ENCODE measurements at places on chromosomes 11 and 22.

DNA sequence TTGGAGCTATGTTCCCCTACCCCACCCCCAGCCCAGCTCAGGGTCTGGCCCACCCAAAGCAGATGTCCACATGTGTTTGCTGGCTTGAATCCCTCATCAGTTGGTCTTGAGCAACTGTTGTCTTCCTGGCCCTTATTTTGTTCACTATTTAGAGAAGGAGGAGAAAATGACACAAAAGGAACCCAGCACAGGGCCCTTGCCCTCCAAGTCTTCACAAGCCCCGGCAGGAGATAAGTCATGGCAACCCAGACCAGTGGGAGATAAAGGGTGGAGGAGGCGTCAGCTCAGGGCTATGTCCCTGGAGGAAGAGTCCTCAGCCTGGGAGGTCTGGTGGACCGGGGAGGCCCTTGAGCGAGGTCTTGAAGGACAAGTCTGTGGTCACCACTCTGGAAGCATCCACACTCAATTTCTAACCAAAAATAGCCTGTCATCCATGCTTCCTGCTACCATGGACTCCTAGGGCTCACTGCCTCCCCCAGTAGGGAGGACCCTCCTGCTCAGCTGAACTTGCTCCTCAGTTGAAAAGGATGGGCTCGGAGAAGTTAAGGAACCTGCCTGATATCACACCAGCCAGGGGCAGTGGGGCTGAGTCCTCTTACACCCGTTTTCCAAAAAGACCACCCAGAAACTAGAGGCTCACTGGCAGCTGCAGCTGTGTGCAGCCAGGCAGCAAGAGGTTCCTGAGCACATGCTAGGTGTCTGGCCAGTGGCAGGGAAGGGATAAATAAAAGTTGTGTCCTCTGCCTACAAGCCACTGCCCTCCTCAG is 1.8 kb upstream of the RAB3IL1 start:
- no peak for DNase-seq

- no peak for DNase-seq
Measured at GRCh38 chr11:3627291-3627690, 14.5 kb downstream of the ART5 start.

- no peak for DNase-seq
Measured at GRCh38 chr22:34800260-34800980, 265.5 kb upstream of the ISX start.

GRCh38 chr11:61158691-61159381 is 2.4 kb downstream of the VPS37C start:
- DNase-seq: no peak

DNA sequence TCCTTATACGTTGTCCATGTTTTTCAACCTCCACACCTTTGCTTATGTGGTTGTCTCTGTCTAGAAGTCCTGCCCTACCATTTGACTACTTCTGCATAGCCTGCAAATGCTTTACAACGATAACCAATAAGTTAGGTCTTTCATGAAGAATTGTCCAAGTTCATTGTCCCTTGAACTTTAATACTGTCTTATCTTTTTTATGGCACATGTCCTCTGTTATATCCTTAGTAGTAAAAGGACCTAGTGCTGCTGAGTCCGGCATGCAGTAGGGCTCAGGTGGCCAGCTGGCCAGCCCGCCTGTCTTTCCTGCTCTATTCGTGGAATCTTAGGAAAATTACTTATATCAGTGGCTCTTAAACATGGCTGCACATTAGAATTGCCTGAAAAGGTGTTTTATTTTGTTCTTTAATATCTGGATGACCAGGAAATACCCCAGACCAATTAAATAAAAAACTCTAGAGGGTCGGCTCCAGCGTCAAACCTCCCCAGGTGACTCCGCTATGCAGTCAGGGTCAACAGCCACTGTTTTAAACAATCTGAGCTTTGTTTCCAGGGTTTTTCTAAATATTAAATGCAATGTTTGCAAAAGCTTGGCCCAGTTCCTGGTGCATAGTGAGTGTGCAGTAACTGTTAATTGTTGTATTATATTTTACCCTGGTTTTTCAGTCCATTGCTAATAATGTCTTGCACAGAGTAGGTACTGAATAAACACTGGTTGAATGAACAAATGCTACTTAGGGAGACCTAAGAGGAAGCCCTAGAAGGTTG is 64.6 kb upstream of the SESN3 start:
- DNase-seq: no peak

Measured in common myeloid progenitor, CD34-positive (primary cell).